ENCODE measurements at places on chromosomes 6 and 20.

DNA sequence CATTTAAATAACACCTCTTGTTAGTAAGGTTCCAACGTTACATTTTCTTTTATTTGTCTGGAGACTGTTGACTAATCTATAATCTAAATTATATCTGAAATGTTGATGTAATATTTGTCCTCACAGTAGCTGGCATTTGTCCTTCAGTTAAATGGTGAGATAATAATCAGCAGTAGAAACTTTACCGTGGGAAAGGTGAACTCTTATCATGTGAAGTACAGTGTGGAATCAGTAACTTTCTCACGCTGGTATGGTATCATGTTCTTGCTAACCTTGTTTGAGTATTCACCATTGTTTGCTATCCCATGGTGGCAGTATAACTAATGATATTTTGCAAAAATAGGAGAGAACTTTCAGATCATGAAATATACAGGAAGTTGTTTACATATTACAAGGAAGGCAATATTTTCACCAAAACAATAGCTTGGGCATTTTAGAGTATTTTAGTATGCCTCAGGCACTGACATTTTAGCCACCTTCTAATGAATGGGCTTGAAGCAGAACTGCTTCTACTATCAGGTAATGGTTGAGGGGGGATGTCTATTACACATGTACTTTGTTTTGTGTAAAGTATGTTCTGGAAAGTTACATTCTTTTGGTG lies 4.8 kb downstream of the GMNN start:
- no peak for DNase-seq

- no peak for DNase-seq
Measured at GRCh38 chr6:28838289-28838633, 85.5 kb downstream of the TRIM27 start.

GRCh38 chr6:51965222-51965801 lies 122.1 kb downstream of the PKHD1 start:
- DNase-seq = no peak

- no peak for DNase-seq
Measured at GRCh38 chr6:154907291-154907690, 87.8 kb upstream of the TIAM2 start.

DNA sequence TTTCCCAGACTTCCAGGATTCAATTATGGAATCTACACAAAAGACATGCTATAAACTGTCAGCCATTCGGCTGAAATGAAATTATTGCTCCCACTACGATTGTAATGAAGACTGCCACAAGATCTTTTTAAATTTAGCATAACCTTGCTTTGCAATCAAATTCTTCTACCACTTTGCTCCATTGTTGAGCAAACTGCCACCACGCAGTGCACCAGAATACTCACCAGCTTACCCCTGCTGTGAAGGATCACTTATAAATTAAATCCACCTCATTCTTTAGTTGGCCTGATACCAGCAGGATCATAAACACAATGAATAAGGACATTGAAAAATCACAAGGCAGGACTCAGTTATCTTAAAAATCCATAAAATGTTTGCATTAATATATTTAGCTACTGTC lies 151.8 kb upstream of the PRND start:
- no peak for DNase-seq

DNA sequence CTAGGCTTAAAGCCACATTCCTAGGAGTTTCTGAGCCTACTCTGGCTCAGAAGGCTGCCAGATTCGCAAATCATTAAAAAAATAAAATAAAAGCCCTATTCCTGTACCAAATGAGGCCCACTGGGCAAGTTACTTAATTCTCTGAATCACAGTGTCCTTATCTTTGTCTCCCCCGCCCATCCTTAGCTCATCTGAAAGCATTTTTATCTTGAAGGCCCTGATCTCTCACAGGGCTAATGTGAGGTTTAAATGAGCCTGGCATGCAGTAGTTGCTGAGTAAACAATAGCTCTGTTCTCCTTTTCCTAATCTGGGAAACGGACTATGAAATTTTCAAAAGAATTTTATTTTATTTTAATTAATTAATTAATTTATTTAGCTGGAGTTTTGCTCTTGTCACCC lies 2.1 kb upstream of the ZBTB12 start:
- DNase-seq = no peak

DNA sequence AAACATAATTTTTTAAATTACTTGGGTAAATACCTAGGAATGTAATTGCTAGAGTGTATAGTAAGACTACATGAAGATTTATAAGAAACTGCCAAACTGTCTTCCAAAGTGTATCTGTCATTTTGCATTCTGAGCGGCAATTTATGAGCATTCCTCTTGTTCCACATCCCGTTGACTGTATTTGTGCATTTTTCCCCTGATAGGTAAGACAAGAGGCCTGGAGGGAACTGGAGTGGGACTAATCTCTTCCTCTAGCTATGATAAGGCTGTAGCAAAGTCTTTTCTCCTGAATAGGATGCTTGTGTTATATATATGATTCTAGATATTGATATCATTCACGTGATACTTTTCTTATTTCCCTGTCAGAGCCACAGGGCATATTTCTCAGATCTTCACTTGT lies 1557.5 kb downstream of the GRIK2 start:
- DNase-seq = no peak

DNA sequence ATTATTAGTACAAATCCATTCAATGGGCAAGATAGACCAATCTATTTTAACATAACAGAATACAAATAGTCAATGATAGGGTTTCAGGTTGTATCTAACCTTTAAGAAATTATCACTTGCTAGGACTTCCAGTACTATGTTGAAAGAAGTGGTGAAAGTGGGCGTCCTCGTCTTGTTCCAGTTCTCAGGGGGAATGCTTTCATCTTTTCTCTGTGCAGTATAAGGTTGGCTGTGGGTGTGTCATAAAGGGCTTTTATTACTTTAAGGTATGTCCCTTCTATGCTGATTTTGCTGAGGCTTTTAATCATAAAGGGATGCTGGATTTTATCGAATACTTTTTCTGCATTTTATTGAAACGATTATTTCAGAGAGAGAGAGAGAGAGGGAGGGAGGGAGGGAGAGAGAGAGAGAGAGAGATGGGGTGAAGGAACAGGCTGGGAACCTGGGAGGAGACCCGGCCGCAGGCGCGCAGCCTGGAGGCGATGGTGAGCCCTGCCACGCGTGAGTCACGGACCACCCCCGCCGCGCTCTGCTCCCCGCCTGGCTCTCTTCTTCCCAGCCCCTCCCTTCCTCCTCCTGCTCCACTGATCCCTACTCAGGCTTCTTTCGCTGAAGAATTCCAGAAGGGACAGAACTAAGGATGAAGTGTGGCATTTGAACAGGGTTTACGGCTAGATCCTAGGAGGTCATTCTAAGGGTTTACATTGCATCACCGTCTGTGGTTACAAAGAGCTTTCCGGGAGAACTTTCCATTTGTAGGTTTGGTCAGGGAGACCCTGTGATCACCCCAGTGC lies 45.5 kb upstream of the HLA-E start:
- no peak for DNase-seq

GRCh38 chr20:24411003-24411833 lies 58.2 kb upstream of the SYNDIG1 start:
- no peak for DNase-seq

DNA sequence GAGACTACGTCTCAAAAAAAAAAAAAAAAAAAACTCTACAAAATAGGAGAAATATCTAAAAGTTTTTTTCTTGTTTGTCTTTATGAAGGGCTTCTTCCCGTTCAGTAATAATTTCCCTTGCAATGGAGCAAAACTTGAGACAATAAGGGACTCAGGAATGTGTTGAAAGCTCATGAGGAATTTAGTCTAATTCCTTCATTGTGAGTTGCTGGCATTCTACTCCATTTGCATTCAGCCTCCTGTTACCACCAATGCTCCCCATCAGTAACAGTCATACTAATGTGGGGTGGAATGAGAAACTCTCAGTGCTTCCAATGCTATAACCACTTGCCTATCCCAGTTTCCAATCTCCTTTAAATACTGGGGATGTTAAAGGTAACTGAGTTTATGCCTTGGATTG lies 576.7 kb upstream of the AGPAT4 start:
- DNase-seq = no peak

DNA sequence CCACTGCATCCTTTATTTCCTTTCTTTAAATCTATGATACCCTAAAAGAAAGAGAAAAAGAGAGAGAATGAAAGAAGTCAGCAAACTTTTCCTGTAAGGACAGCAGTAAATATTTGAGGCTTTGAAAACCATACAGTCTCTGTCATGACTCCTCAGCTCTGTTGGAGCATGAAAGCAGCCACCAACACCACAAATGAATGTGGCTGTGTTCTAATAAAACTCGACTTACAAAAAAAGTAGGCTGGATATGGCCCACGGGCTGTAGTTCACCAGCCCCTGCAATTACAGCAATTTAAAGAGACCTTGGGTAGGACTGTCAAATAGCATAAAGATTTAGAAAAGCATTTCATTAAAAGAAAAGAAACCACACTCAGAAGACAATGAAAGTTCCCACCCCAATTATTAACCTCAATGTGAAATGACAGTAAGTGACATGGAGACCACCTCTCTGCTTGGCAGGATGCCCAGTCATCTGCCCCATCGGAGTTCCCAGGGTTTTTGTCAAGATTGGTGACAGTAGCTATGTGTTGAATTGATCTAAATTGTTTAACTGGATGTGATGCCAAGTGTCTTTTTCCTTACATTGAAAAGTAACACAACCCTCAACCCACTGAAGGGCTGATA lies 50.9 kb downstream of the TNFRSF21 start:
- no peak for DNase-seq

DNA sequence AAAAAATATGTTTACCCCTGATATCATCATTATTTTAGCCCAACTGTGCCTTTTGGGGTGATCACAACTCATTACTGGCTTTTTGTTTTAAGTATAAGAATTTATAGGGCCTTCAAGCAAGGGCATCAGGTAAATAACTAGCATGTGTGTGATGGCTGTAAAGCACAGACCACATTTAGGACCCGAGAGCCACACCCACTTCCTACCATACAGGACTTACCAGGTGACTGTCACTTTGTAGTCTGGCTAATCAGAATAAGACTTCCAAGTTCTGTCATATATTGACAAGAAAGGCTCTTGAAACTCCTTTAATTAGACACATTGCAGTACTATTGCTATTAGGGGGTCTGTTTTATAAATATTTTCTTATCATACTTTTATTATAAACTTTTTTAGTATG lies 31.1 kb downstream of the TMEM242 start:
- no peak for DNase-seq

GRCh38 chr6:89073840-89074239 lies 6.7 kb upstream of the PNRC1 start:
- no peak for DNase-seq

GRCh38 chr20:53408691-53409446 lies 184.8 kb downstream of the ZNF217 start:
- DNase-seq = no peak

DNA sequence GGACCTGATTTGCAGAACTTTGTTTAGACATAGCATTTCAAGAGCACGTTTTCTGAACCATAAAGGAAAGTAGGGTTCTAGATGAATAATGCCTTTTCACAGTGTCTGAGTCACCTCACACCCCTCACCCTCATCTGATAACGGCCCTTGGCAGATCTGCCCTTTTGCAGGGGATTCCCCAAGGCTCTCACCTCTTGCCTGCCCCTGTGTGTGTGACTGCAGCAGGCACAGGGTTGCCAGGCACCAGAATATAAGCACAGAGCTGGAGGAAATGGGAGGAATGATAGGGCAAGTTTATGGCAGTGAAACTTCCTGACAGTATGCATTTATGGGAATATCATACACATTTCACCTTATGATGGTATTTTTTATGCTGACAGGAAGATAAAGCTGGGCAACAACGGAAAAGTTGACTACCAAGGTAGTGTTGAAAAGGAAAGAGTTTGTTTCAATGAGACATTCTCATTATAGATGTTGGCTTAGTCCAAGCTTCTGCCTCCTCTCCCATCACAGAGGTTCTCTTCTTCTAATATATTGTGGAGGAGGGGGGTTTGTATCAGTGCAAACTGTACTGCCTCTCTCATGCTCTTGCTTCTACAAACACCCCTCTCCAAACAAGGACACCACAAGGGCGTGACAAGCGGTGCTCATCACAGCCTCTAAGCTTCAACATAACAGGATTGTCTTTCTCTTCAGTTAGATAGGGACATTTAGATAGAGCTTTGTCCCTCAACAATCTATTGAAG lies 101.5 kb upstream of the BACH2 start:
- DNase-seq = no peak
